ENCODE measurements at places on chromosomes 16 and 17.

GRCh38 chr17:81382851-81383250, 12.4 kb upstream of the BAHCC1 start:
- no peak for DNase-seq

DNA sequence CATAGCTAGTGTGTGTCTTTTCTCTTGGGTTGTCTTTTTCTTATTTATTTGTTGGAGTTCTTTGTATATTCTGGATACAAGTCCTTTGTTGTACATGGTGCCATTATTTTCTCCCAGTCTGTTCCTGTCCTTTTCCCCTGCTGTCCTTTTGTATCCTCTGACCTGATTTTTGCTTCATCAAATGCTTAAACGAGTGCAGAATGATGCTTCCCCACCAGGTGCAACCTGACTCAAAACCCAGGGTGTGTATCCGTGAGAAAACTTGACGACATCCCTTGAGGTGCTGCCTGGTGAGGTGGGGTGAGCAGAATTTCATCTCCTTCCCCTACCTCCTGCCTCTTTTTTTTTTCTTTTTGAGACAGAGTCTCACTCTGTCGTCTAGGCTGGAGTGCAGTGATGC, 88.6 kb downstream of the NTN1 start:
- no peak for DNase-seq

DNA sequence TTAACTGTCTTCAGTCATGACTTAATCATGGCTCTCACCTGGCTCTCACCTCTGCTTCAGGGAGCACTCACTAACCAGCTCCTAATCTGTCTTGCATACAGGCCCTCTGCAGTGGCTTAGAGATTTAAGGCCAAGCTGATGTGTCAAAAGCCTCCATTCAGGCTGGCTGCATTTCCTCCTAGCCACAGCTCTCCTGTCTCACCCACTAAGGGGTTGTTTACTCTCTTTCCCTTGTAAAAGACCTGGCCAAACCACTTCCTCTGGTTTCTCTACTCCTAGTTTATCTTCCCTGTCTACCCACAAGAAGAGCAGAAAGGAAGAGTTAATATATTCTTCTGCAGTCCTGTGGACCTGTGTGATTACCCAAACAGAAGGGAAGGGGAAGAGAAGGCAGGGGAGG, 9.3 kb upstream of the ASIC2 start:
- no peak for DNase-seq

DNA sequence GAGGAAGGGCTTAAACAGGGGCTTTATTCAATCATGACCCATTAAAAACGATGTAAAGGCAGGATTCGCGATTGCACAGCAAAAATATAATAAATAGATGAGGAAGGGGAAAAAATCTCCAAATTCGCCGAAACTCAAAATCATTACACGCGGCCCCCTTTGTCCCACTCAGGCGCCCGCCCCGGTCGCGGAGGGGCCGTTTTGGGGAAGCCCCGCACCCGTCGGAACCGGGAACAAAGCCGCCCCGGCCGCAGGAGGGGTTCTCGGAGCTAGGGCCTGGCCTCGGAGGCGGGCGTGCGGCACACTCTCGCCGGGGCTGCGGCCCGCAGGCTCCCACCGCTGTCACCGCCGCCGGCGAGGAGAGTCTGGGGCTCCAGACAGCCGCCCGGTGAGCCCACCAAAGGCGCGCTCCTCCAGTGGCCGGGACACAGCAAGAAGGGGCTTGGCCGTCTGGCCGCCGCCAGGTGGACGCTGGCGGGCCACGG, 521 bp downstream of the C16orf87 start:
- no peak for DNase-seq

- DNase-seq, result no peak
These were observed 1.8 kb downstream of the TSPOAP1 start for GRCh38 chr17:58326609-58327362.

GRCh38 chr16:64242492-64242891, 879.4 kb downstream of the CDH11 start:
- no peak for DNase-seq

GRCh38 chr16:80569440-80570105, 28.8 kb downstream of the DYNLRB2 start:
- peak; percentile 33 for DNase-seq

DNA sequence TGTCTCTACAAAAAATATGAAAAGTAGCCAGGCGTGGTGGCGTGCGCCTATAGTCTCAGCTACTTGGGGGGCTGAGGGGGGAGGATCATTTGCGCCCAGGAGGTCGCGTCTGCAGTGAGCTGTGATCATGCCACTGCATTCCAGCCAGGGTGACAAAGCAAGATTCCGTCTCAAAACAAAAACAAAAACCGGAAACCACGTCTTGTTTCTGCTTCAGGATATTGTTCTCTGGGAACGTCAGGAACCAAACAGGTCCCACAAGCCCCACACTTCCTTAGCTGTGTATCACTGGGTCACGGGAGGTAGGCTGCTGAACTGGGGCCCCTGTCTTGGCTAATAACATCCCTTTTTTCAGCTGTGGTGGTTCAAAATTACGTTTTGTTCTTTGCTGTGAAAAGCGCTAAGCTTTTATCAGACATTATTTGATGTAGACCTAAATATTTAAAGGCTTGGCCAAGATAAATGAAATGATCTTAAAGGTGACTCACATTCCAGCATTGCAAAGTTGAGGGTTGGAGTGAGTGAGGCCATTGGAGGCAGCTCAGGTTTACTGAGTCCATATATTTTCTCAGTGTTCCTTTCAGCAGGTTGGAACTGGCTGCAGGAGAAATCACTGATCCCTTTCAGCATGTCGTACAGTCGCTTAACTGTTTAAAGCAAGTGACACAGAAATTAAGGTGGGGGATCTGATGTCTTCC, 16.4 kb upstream of the SEC14L1 start:
- DNase-seq, result no peak
